ENCODE measurements at places on chromosomes 2 and 18. TPM values are rescaled to one million over a fixed set of nuclear protein-coding genes. Genes with fewer than 3 reads are reported as not detected.

GRCh38 chr2:189521699-189522434 is 58.7 kb downstream of the SLC40A1 start:
- H3K4me3 ChIP-seq: no peak overlapping the region
- peaks cover 62% of the 10 kb centered on the region for H3K4me1 ChIP-seq
- H3K27me3 ChIP-seq: no peaks in the 10 kb centered on the region
- H3K36me3 ChIP-seq: peaks cover 10% of the 10 kb centered on the region
- DNase-seq: no peak

The ST6GAL2 gene
- 16.3 TPM for total RNA-seq

GRCh38 chr2:43576981-43577892 is 18.6 kb downstream of the THADA start:
- no peak overlapping the region for H3K27ac ChIP-seq
- DNase-seq: no peak
- H3K36me3 ChIP-seq: peaks cover 27% of the 10 kb centered on the region
- no peaks in the 10 kb centered on the region for H3K27me3 ChIP-seq

GRCh38 chr2:62101886-62102285 is 94.0 kb upstream of the B3GNT2 start:
- no peak overlapping the region for H3K4me3 ChIP-seq
- no peaks in the 10 kb centered on the region for H3K27me3 ChIP-seq
- H3K27ac ChIP-seq: no peak overlapping the region
- DNase-seq: no peak
- no peaks in the 10 kb centered on the region for H3K36me3 ChIP-seq
- H3K4me1 ChIP-seq: peaks cover 15% of the 10 kb centered on the region

DNA sequence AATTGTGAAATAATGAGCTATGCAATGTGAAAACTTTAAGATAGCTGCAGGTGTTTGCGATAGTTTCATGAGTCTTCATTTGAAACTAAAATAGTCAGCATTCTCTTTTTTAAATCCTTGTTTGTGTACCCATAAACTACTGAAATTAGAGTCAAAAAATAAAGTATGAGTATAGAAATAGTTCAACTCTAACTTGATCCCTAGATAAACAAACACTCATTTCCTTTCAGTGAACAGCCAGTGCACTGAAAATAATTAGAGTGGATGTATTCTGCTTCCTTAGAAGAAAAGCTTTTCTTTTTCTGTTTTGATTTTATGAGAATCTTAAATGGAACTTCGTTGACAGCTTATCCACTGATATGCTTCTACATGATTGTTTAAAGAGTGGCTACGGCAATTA is 1033.4 kb downstream of the SOCS6 start:
- no peaks in the 10 kb centered on the region for H3K36me3 ChIP-seq
- peaks cover 17% of the 10 kb centered on the region for H3K27me3 ChIP-seq
- no peak overlapping the region for H3K4me3 ChIP-seq
- no peak for DNase-seq
- no peak overlapping the region for H3K27ac ChIP-seq
- no peaks in the 10 kb centered on the region for H3K4me1 ChIP-seq

- no peaks in the 10 kb centered on the region for H3K27me3 ChIP-seq
- H3K4me1 ChIP-seq: peaks cover 18% of the 10 kb centered on the region
Measured at GRCh38 chr2:73218298-73218697, 4.3 kb downstream of the SMYD5 start.

The HRH4 gene
- not detected for total RNA-seq

GRCh38 chr2:64787698-64788097 is 134.0 kb upstream of the SERTAD2 start:
- no peak for DNase-seq
- H3K27me3 ChIP-seq: no peaks in the 10 kb centered on the region
- no peak overlapping the region for H3K4me3 ChIP-seq
- H3K36me3 ChIP-seq: no peaks in the 10 kb centered on the region
- H3K27ac ChIP-seq: no peak overlapping the region
